EL (cell line): ENCODE measurements at places on chromosomes 5 and 9.
A peak's percentile ranks its signal among the peaks of the same experiment; 100 is the strongest.

GRCh38 chr5:126471247-126471646, 48.0 kb downstream of the GRAMD2B start:
- DNase-seq = no peak

- DNase-seq = no peak
Measured at GRCh38 chr5:59158165-59158564, 575.3 kb downstream of the RAB3C start.

DNA sequence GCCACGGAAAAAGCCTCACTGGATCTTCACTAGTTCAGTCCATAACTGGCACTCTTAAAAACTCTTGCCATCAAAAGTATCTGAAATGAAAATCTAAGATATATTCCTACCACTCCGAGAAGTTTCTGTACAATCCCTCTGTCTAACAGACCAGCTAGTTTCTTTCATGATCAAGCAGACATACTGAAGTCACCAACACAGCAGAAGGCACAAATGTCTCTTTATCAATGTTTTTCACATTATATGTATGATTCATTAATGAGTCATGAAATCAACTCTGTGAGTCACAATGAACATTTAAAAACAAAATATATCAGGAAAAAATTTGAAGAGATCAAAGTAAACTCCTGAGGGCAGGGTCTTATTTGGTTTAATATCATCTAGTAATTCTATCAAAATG, 50.8 kb downstream of the F2R start:
- DNase-seq = peak; percentile 46

DNA sequence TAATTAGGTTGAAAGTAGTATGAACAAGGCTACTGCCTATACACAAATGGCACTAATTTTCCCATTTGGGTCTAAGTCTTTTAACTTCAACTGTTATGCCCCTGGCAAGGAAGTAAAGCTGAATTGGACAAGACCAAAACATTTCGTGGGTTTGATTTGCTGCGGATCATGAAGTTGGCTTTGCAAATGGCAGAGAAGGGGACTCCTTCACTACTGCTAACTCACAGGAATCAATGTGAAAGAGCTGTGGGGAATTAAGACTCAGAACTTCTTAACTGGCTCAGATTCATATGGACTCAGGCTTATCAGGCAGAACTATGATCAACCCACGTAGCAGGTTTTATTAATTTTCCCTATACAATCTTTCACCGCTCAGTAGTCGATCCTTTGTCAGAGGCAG, 73.8 kb upstream of the IFNE start:
- peak; percentile 36 for DNase-seq

GRCh38 chr9:23677446-23677845, 148.6 kb downstream of the ELAVL2 start:
- DNase-seq = no peak

GRCh38 chr9:27183701-27184100, 74.7 kb downstream of the TEK start:
- no peak for DNase-seq

- DNase-seq = no peak
Measured at GRCh38 chr9:110129425-110129824, 78.5 kb downstream of the C9orf152 start.

DNA sequence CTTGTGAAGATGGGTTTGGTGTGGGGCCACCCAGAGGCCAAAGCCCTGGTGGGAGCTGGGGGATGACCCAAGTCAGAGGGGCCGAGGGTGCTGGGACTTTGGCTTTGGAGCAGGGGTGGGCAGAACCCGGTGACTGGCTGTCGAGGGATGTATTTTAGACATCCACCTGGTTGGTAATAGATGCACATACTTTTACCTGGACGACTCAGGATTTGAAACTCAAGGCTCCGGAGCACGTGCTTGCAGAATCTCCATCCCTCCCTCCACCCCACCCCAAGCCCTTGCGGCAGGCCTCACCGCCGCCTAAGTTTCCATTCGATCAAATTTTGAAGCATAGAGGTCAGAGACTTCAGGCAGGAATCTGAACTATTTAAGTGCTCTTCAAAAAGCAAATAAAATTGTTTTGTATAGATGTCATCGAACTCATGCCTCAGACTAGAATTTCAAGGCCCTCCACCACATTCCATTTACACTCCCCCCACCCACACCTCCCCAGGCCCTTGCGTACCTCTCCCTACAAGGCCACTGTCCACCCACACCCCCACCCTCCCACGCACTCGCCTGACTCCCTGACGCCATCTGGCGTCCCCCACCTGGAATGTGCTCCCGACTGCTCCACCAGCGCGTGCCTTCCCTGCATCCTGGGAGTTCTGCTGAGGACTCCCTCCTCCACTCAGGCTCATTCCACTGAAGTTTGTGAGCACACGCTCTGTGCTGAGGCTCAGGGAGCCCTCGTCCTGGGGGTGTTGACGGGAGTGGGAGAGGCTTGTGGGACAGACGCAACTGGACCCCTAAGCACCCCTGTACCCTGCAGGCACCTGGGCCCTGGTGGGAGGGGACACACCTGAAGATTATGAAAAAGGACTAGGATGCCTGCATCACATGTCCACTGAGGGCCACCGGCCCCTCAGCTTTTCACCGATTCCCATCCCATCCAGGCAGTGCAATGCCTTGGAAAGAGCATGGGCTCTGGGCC, 56.4 kb upstream of the RPL26L1 start:
- DNase-seq = peak; percentile 98

- peak; percentile 92 for DNase-seq
Measured at GRCh38 chr5:43008363-43009153, 31.6 kb downstream of the ANXA2R start.

DNA sequence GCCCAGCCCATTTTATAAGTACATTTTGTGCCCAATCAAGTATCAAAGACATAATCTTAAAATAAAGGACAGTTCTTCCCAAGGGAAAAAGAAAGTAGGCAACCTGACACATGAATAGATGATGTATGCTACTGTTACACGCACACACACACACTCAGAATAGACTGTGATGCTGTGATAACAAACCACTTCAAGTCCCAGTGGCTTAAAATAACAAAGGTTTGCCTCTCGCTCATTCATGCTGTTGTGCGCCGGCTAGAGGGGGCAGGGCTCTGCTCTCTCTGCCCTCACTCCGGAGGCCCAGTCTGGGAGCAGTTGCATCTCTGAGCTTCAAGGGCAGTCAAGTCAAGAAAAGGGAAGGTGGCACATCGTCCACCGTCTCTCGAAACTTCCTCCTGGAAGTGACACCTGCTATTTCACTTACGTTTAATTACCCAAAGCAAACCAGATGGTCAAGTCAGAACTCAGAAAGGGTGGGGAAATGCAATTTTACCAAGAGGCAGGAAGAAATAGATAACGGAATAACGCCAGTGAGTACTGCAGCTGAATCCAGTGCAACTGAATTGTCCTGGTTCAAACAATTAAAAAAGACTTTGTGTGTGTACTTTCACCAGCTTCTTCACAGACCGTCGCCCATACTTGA, 43.3 kb downstream of the ANKRD33B start:
- no peak for DNase-seq

GRCh38 chr5:171390883-171391677, 3.4 kb downstream of the NPM1 start:
- no peak for DNase-seq

GRCh38 chr9:122097679-122098315, 4.7 kb upstream of the TTLL11 start:
- DNase-seq = no peak

- DNase-seq = peak; percentile 52
Measured at GRCh38 chr9:111099199-111100008, 61.1 kb upstream of the LPAR1 start.

DNA sequence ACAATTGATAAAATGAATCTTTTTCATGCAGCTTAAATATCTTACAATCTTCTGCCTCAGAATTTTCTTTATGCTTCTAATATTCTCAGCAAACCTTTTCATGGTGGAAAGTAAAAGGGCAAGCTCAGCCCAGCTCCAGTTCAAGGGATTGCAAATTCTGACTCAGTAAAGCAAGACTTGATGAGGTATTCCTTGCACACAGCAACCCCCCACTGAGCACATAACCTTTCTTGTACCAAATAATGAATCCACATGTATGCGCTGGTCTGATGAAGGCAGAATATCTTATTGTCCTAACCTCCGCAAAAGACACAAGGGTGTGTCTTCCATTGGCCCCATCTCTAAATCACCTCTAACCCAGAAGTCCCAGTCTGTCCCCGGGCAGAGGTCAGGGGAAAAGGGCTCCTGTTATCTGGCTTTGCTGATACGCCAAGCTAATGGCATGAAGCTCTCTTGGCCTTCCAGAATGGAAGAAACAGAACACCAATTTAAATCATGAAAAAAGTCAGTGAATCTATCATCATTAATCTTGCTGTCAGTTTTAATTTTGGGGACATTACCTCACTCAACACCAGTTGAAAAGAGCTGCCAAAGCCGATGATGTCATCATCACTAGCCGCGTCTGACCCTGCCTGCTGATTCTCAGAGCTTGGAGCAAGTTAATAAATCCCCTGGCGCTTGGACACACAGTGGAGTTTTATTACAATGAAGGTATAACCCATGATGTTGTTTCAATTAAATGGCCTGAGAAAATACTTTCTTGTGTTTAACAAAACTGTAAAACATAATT, 592.5 kb upstream of the CLINT1 start:
- DNase-seq = no peak

- no peak for DNase-seq
Measured at GRCh38 chr9:108997112-108997511, 16.2 kb downstream of the CTNNAL1 start.

DNA sequence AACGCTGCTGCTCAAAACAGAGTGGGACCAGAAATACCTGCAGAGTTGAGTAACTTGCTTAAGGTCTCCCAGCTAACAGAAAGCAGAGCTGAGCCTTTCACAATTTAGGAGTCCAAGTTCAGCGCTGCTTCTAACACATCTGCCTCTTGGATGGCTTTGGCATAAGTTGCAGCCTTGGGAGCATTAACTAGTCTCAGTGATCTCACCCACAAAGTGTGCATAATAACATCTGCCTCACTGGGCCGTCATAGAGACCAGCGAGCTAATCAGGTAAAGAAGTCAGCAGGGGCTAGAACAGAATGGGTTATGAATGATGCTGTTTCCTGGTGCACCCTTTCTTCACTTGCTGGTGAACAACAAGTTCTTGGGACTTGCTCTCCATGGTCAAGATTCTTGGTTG, 36.5 kb downstream of the WWC1 start:
- peak; percentile 43 for DNase-seq

DNA sequence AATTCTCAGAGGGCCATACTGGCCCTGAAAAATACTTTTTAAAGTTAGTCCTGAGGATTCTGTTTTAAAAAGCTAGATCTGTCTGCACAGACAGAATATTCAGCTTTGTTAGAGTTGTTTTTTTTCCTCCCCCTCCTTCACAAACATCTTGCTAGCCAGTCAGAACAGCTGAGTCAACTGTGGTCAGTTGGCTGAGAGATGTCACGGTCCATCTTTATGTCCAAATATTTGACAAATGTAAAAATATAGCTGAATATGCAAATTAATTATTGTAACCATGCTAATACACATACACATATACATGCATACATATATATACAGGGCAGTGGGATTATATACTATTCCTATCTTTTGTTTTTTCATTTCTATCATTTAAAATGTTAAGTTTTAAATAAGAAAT, 33.9 kb downstream of the UNC13B start:
- no peak for DNase-seq

- DNase-seq = no peak
Measured at GRCh38 chr5:95581576-95581975, 26.7 kb downstream of the ARSK start.

- DNase-seq = no peak
Measured at GRCh38 chr9:81626511-81626910, 62.8 kb downstream of the TLE1 start.
